T-helper 17 cell (primary cell): ENCODE measurements at places on chromosomes 11 and 22. TPM values are rescaled to one million over a fixed set of nuclear protein-coding genes. Genes with fewer than 3 reads are reported as not detected.

GRCh38 chr11:73288192-73288872, 16.2 kb downstream of the P2RY6 start:
- no peak for DNase-seq
- H3K36me3 ChIP-seq: peaks cover 7% of the 10 kb centered on the region
- H3K4me1 ChIP-seq: peaks cover 25% of the 10 kb centered on the region
- peak overlapping the region; percentile 79 for H3K27ac ChIP-seq

DNA sequence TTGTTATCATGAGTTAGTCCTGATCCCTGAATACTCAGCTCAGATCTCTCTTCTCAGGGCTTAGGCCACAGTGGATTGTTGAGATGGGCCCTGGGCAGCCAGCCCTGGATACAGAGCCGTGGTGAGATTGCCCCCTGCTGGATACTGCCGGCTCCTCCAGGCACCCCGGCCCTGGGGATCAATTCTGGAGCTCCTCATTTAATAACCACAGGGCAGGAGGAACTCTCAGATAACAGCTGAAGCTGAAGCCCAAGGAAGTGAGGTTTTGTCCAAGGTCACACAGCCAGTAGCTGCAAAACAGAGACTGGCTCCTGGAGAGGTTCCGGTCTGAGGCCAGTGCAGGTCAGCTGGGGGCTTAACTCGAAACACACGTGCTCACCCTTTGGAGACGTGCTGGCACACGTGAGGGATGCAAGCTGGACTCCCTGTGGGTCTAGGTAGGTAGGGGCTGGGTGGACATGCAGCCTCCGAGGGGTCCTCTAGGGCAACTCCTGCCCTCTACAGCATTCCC, 16.0 kb downstream of the USH1C start:
- peaks cover 3% of the 10 kb centered on the region for H3K36me3 ChIP-seq
- peaks cover 35% of the 10 kb centered on the region for H3K27me3 ChIP-seq
- DNase-seq: peak; percentile 15
- no peak overlapping the region for H3K4me3 ChIP-seq
- H3K4me1 ChIP-seq: no peaks in the 10 kb centered on the region
- H3K27ac ChIP-seq: no peak overlapping the region

The LBHD1 gene
- total RNA-seq: 14.9 TPM

DNA sequence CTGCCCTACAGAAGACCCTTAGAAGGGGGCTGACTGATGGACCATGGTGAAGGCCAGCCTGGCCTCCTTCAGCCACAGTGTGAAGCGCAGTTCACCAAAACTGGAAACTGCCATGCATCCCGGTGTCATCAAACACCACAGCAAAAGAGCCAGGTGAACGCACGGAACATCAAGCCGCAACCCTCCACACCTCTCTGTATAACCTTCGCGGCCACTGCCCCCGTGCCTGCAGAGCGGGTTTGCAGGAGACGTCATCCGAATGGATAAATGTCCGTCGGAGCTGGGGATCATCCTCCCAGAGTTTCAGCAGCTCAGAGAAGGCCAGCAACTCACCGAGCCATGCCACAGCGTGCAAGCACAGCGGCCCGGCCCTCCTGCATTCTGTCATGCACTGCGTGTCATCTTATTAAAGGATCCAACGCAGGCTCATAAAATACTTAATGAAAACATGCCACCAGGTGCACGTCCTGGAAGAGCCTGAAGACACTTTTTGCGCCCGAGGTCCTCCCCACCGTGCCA, 309.9 kb downstream of the BRD1 start:
- no peaks in the 10 kb centered on the region for H3K36me3 ChIP-seq
- H3K27me3 ChIP-seq: no peaks in the 10 kb centered on the region
- H3K4me1 ChIP-seq: peaks cover 5% of the 10 kb centered on the region
- H3K27ac ChIP-seq: peak overlapping the region; percentile 43
- no peak overlapping the region for H3K4me3 ChIP-seq

DNA sequence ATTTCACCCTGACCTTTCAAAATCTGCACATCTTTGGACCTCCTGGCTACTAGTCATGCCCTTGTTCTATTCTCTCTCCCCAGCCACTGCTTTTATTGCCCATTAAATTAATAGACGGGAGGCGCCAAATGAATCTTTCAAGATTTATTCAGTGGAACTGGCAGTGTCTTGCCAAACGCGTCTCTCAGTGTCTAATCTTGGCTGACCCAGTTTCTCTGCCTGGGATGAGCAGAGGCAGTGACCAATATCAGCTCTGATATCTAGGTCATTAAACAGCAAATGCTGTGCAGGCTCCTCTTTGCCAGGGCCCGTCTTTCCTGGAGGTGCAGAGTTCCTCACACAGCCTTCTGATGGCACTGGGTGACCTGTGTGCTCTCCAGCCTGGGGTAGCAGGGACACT, 74.0 kb downstream of the TRAF6 start:
- H3K4me3 ChIP-seq: no peak overlapping the region
- no peaks in the 10 kb centered on the region for H3K36me3 ChIP-seq
- H3K27me3 ChIP-seq: peaks cover 12% of the 10 kb centered on the region

DNA sequence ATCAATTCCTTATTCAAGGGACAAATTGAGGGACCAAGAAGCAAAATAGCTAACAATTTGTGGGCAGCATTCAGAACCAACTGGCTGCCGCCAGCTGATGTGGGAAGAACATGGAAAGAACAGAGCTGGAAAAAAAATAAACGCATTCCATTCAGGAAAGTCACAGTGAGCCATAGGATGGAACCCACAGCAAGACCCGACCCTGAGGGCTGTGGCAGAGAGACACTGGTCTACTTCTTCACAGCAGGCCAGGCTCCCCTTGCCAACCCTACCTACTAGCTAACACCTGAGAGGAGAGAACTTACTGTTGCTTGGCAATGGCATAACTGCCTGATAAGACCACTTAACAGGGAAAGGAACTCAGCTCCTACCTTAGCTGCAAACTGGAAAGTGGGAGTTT, 123.5 kb upstream of the APOA1 start:
- DNase-seq: no peak
- H3K36me3 ChIP-seq: no peaks in the 10 kb centered on the region
- H3K4me1 ChIP-seq: peaks cover 35% of the 10 kb centered on the region
- H3K27me3 ChIP-seq: no peaks in the 10 kb centered on the region

The BARX2 gene
- not detected for total RNA-seq

The CHADL gene
- total RNA-seq: 3.5 TPM

DNA sequence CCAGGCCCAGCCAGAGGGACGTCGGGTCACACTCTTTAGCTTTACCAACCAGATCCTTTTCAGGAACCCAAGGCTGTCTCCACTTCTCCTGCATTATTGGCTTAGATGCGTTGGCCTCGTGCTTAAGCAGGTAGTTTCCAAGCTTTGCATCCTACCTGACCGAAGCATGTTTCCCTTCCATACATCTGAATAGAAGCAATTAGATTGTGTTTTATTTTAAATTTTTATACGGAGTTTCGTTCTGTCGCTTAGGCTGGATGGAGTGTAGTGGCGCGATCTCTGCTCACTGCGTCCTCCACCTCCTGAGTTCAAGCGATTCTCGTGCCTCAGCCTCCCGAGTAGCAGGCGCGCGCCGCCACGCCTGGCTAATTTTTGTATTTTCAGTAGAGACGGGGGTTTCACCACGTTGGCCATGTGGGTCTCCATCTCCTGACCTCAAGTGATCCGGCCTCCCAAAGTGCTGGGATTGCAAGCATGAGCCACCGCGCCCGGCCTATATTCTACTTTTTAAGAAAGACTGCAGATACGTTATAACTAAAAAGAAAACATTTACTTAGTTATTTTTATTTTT, 677 bp downstream of the DYNC2H1 start:
- DNase-seq: no peak
- H3K4me3 ChIP-seq: peak overlapping the region; percentile 95
- H3K4me1 ChIP-seq: peaks cover 11% of the 10 kb centered on the region
- H3K27me3 ChIP-seq: no peaks in the 10 kb centered on the region
- H3K27ac ChIP-seq: peak overlapping the region; percentile 97
- no peaks in the 10 kb centered on the region for H3K36me3 ChIP-seq

GRCh38 chr11:100578831-100579311, 108.2 kb upstream of the ARHGAP42 start:
- H3K27me3 ChIP-seq: no peaks in the 10 kb centered on the region
- H3K4me1 ChIP-seq: no peaks in the 10 kb centered on the region
- no peak overlapping the region for H3K4me3 ChIP-seq
- DNase-seq: no peak
- no peak overlapping the region for H3K27ac ChIP-seq

The PACS1 gene
- 215 TPM for total RNA-seq
